Suprapubic skin (tissue), 4 donors: ENCODE measurements at places on chromosomes 2 and 18. TPM values are rescaled to one million over a fixed set of nuclear protein-coding genes. Genes with fewer than 3 reads are reported as not detected.

Gene SERPINB3
- 30.1 TPM for total RNA-seq

Gene LNPK
- total RNA-seq: 36.1 TPM

Gene PEX13
- total RNA-seq: 39.2 TPM

Gene NEURL3
- 1.5 TPM for total RNA-seq

Gene SF3B6
- total RNA-seq: 92.1 TPM

Gene PSD4
- 53.8 TPM for total RNA-seq

Gene ANKRD62
- 1.2 TPM for total RNA-seq

Gene CDKL4
- 0.48 TPM for total RNA-seq

Gene RHOB
- 601 TPM for total RNA-seq

DNA sequence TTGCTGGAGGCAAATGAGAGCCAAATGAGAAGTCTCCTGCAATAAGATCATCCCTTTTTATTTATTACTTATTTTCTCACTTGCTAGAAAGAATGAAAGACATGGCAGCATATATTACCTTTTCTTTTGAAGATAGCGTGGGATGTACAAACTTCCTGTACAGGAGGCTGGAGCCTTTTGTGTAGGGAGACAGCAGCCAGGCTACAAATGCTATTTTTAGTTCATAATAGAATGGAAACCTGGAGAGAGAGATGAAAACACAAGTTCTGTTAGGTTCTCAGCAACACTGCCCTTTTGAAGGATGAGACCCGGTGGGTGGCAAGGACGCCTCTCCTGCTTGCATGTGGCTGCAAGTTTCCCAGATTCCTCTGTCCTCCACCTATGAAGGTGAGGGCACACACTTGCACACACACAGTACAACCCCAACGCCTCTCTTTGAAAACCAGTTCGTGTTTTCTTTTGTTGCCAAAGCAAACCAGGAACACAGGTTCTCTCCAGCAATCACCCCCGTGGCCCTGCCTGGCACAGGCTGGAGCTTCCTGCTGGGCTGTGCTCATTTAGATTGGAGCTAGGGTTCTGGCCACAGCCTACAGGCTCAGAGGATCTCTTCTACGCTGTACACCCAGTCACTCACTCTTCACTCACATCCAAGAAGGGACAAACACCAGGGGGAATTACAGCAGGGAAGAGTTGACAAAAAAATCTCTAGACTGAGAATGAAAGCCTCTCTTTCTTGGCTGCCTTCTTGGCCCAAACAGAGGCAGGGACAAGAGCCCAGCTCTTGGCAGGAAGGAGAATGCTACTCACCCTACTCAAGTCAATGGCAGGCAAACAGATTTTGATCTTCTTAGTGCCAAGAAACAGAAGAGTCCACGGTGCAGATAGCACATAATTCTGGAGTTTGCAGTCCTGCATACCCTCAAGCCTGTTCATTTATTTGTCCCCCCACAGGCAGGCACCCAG is 55.6 kb downstream of the MRPL35 start:
- DNase-seq: no peak

DNA sequence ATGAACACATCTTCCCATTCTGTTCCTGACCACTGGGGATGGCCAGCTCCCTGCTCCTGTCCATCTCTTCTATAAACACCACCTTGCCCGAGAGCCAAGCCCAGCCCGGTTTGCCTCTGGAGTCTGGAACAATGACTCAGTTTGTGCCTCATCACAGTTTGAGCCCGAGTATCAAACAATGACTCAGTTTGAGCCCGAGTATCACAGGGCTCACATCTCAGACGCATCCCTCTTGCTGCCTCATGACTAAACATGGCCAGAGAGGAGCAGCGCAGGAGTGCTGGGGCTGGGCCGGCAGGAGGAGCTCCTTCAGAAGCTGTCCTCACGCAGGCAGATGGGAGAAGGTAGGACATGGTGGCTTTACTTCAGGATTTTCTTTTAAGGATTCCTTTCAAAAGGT is 68.7 kb downstream of the PXDN start:
- DNase-seq: no peak

- no peak for DNase-seq
Measured at GRCh38 chr2:9652898-9653479, 22.2 kb upstream of the YWHAQ start.

DNA sequence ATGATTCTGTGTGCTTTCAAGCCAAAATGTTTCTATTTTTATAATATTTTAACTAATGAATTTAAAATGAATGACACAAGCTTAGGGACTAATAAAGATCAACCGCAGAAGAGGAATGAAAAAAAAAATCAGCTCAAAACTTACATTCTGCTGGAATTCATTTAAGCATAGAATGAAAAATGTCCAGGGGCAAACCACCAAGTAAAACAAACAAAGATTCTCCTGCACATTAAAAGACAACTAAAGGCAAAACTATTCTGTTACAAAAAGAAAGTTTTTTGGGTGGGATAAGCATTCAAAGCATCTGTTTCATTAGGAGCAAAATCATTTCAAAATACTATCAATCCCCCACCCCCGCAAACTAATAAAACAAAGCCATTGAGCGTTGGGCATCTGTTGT is 99.3 kb upstream of the SOX11 start:
- DNase-seq: no peak

- DNase-seq: no peak
Measured at GRCh38 chr2:40487602-40488001, 35.7 kb upstream of the SLC8A1 start.

GRCh38 chr2:142286618-142287017 is 155.8 kb upstream of the LRP1B start:
- DNase-seq: no peak

DNA sequence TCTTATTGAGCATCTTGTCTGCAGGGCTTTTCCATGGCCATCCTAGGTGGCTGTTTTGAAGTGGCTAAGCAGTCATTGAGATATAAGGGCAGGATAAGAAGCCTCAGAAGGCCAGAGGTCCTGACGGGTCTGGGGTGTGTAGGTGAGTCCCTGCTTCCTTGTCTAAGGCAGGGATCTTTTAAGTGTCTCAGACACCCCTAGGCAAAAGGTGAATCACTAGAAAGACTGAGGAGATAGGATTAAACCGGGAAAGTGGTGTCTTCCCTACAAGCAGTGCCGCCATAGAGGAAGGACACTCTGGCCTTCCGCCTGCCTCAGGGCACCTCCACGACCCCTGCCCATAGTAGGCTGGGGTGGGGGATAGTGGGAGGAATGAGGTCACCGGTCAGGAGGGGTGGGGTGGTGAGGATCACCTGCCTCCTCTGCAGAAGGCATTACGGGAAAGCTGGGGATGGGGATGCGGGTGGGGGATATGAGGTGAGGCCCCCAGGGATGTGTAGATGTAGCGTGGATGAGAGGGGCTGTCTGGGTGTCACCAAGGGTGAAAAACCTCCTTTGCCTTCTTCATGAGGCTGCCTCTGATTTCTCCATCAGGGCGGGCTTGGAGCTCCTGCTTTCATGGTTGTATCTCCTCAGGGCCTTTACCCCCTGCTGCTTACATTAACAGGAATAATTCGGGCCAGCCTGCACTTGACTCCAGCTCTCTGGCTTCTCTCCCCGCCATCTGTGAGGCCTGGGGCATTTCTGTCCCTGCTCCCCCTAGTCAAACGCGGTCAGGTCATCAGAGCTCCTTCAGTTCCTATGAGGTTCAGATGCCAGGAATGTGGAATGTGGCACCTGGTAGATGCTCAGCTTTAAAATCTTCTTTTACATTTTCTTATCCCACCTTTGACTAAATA is 244.0 kb downstream of the DYSF start:
- peak; percentile 55 for DNase-seq

DNA sequence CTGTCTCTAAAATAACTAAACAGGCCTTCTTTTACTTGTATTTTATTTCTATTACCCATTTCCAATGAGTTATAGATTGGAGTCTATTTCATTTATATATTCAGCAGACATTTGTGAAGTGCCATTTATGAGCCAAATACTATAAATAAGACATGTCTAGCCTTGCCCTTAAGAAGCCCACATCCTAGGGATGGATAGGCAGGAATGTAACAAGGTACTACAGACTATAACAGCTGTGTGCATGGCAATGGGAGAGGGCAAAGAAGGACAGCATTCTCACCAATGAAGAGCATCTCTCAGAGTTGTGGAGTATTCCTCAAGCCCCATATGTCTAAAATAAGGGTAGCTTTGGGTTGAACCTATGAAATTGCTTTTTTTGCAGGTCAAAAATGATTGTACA is 161.9 kb upstream of the RASGRP3 start:
- DNase-seq: no peak

- no peak for DNase-seq
Measured at GRCh38 chr2:160223560-160223959, 23.5 kb upstream of the ITGB6 start.

GRCh38 chr18:77422974-77423867 is 173.6 kb downstream of the GALR1 start:
- DNase-seq: no peak

- DNase-seq: no peak
Measured at GRCh38 chr2:239576784-239577685, 176.2 kb upstream of the HDAC4 start.
